ENCODE measurements at places on chromosomes 16 and 17.
A peak's percentile ranks its signal among the peaks of the same experiment; 100 is the strongest.

DNA sequence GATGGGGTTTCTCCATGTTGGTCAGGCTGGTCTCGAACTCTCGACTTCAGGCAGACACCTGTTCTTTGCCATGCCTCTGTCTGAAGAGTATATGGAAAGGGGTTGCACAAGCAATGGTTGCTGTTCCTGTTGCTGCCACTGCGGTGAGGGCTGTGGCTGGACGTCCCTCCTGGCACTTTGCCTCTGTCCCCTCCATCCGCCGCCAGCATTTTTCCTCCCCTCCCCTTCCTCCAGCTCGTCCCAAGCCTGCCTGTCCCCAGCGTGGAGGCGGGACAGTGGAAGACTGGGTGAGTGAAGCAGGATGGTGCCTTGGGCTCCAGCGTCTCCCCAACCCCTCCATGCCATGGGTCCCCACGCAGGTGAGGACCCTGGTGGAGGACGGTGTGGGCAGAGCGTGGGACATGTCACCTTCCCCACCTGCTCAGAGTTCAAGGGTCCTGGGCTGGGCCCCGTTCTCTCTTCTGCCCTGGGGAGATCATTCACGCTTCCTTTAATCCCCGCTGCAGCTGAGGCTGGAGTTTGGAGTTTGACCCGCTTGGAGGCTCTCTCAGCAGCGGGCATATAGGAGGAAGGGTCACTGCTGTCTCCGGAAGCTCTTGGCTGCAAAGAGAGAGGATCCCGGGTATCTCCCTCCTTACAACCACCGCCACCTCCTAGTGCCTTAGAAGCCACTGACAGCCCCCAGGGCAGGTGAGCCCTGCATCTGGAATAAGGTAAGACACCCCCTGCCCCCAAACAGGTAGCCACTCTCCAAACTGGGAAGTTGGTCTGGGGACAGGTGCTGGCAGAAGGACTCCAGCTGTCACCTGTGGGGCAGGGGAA, at the start of gene SLC5A11:
SLC5A11 (plus strand) TSS at position 238 of the 822 bp plus-strand sequence. CDS start 12,681 bp downstream, outside the sequence.
- no peak within 1 kb of the TSS for H3K4me3 ChIP-seq
- no peak within 1 kb of the TSS for H3K27ac ChIP-seq
- H3K27me3 ChIP-seq, result no peaks in the 10 kb centered on the region
- H3K36me3 ChIP-seq, result no peaks in the 10 kb centered on the region
- no peaks in the 10 kb centered on the region for H3K4me1 ChIP-seq

DNA sequence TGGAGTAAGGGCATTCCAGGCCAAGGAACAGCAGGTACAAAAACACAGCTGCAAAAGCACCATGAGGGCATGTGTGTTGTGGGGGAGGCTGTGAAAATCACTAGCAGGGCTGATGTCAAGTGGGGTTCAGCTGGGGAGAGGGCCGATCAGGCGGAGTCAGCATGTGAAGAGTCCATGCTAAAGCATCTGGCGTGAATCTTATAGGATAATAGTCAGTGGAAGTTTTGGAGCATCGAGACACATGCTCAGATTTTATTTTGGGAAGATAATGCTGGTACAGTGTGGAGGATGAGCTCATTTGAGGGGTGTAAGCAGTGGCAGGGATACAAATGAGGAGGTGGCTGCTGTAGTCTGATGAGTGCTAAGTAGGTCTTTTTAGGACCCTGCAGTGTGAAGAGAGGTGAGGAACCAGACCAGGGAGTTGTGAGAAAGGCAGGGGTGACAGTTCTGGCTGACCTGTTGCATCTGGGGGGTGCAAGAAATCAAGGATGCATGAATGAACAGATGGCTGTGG, 30.3 kb downstream of the MMD start:
- no peak overlapping the region for H3K4me3 ChIP-seq
- no peak overlapping the region for H3K27ac ChIP-seq
- peaks cover 16% of the 10 kb centered on the region for H3K4me1 ChIP-seq
- H3K36me3 ChIP-seq, result peaks cover 8% of the 10 kb centered on the region

DNA sequence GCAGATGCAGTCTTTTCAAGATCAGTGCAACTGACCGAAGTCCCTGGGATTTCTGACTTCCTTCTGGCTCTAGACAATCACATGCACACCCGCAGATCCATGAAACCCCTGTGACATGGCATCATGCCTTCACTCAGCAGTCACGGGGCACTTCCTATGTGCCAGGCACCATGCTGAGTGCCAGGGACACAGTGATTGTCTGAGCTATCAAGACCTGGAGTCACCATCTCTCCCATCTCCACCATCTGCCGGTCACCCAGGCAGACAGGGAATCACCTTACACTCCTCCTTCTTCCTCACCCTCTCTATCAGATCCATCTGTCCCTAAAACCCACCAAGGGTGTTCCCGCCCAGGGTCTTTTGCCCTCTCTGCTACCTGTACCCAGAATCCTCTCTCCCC, 5.3 kb downstream of the BEAN1 start:
- H3K27ac ChIP-seq, result no peak overlapping the region
- H3K27me3 ChIP-seq, result peaks cover 52% of the 10 kb centered on the region
- peaks cover 25% of the 10 kb centered on the region for H3K4me1 ChIP-seq
- DNase-seq, result no peak
- no peaks in the 10 kb centered on the region for H3K36me3 ChIP-seq

- no peaks in the 10 kb centered on the region for H3K27me3 ChIP-seq
- no peaks in the 10 kb centered on the region for H3K36me3 ChIP-seq
- H3K4me1 ChIP-seq, result no peaks in the 10 kb centered on the region
- no peak overlapping the region for H3K27ac ChIP-seq
- no peak overlapping the region for H3K4me3 ChIP-seq
Observed at GRCh38 chr17:17641621-17642409, 39.4 kb upstream of the RAI1 start.

GRCh38 chr16:20806168-20807050, at the start of the genes ERI2 and REXO5:
Gene ERI2 (minus strand): TSS chr16:20806472. CDS start chr16:20806430, 42 bp downstream.
Gene REXO5 (plus strand): TSS chr16:20806527. CDS start chr16:20806954, 427 bp downstream.
- H3K4me3 ChIP-seq, result peak within 1 kb of the TSS; percentile 78
- no peaks in the 10 kb centered on the region for H3K36me3 ChIP-seq
- peaks cover 9% of the 10 kb centered on the region for H3K4me1 ChIP-seq
- no peaks in the 10 kb centered on the region for H3K27me3 ChIP-seq
- peak; percentile 95 for DNase-seq

GRCh38 chr17:75380315-75380714, 25.2 kb downstream of the GRB2 start:
- H3K27me3 ChIP-seq, result no peaks in the 10 kb centered on the region
- H3K4me1 ChIP-seq, result peaks cover 3% of the 10 kb centered on the region
- no peak overlapping the region for H3K4me3 ChIP-seq
- no peak overlapping the region for H3K27ac ChIP-seq

DNA sequence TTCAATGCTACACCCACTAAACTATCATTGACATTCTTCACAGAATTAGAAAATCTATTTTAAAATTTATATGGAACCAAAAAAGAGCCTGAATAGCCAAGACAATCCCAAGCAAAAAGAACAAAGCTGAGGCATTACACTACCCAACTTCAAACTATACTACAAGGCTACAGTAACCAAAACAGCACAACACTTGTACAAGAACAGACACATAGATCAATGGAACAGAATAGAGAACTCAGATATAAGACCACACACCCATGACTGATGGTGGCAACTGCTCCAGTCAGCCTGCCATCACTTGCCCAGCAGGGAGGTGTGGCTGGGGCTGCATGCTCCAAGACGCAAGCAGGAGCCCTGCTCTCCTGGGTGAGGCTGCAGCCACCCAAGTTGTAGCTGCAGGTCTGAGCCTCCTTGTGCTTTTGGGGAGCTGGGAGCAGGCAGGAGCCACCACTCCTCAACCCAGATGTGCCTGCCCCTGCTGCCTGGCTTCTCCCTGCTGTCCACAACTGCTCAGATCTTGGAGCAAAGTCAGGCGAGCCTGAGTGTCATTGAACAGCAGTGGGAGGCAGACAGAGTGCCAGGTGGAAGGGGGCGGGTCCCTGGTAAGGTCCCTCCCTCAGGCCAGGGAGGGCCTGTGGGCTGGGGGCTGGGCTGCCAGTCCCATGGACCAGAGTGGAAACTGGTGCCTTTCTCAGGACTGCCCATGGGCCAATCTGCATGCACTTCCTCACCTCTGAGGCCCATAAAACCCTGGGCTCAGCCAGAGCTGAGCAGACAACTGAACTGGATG, 24.7 kb downstream of the SSH2 start:
- H3K27me3 ChIP-seq, result no peaks in the 10 kb centered on the region
- H3K27ac ChIP-seq, result no peak overlapping the region
- H3K4me3 ChIP-seq, result no peak overlapping the region
- no peak for DNase-seq
- no peaks in the 10 kb centered on the region for H3K4me1 ChIP-seq

DNA sequence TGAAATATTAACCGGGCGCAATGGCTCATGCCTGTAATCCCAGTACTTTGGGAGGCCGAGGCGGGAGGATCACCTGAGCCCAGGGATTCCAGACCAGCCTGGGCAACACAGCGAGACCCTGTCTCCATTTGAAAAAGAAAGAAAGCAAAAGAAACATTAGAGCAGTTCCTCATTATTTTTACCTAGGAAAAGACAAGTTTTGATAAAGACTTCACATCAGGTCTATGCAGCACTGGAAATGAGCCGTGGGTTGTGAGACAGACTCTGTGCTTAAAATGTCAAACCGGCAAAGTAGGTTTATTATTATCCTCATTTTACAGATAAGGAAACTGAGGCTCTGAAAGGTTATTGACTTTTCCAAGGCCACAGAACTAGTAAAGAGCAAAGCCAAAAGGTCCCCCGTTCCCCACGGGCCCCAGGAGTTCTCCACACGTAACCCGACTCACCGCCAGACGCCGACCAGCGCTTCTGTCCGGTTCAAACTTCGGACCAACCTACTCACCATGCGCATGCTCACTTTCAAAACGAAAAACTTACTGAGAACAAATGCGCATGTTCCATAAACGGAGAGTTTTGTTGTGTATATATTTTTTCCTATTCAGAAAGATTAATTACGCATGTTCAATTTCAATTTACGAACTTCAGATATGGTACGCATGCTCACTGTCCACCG, 356 bp downstream of the TUBD1 start:
- H3K27me3 ChIP-seq, result no peaks in the 10 kb centered on the region
- H3K4me3 ChIP-seq, result peak overlapping the region; percentile 83
- H3K36me3 ChIP-seq, result no peaks in the 10 kb centered on the region

GRCh38 chr17:48143629-48144028, 36.1 kb downstream of the SNX11 start:
- no peak for DNase-seq
- H3K27me3 ChIP-seq, result peaks cover 39% of the 10 kb centered on the region
- H3K36me3 ChIP-seq, result no peaks in the 10 kb centered on the region
- no peak overlapping the region for H3K4me3 ChIP-seq
- peaks cover 5% of the 10 kb centered on the region for H3K4me1 ChIP-seq

GRCh38 chr17:82204831-82205719, 7.6 kb downstream of the CCDC57 start:
- H3K36me3 ChIP-seq, result no peaks in the 10 kb centered on the region
- no peak overlapping the region for H3K27ac ChIP-seq
- H3K27me3 ChIP-seq, result no peaks in the 10 kb centered on the region
- H3K4me1 ChIP-seq, result no peaks in the 10 kb centered on the region

DNA sequence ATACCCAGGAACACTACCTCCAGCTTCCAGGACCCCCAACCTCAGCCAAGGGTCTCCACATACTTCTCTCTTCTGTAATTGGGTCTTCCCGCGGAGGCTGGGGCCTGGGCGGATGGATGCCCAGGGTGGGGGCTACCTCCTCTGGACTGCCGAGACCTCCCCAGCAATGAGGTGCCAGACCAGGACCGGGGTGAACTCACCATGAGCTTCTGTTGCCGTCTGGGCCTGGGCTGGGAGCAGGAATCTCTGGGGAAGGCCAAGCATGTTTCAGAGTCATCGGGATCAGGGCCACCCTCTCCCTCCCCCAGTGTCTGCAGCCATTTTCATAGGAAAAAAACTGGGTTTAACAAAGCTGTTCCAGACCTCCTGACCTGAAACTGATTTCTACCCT, 10.3 kb upstream of the BAHCC1 start:
- no peak for DNase-seq
- peaks cover 58% of the 10 kb centered on the region for H3K27me3 ChIP-seq
- no peak overlapping the region for H3K27ac ChIP-seq
- peaks cover 40% of the 10 kb centered on the region for H3K4me1 ChIP-seq
- no peak overlapping the region for H3K4me3 ChIP-seq

DNA sequence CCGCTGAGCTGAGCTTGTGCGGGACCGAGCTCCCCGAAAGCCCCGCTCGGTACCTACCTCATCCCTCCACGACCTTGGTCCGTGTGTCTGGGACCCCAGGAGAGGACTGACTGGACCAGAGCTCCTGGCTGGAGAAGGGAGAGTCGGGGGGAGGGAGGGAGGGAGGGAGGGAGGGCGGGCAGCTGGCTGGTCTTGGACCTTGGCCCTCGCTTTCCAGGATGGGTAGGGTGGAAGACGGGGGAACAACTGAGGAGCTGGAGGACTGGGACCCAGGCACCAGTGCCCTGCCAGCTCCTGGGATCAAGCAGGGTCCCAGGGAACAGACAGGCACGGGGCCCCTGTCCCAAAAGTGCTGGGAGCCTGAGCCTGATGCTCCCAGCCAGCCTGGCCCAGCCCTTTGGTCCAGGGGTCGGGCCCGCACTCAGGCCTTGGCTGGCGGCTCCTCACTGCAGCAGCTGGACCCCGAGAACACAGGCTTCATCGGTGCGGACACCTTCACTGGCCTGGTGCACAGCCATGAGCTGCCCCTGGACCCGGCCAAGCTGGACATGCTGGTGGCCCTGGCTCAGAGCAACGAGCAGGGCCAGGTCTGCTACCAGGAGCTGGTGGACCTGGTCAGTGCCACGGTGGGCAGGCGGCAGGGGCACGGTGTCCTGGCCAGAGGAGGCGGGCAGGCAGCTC, 553 bp downstream of the RHBDL1 start:
- H3K27ac ChIP-seq, result no peak overlapping the region
- no peak for DNase-seq
- peaks cover 17% of the 10 kb centered on the region for H3K27me3 ChIP-seq
- peaks cover 7% of the 10 kb centered on the region for H3K4me1 ChIP-seq

GRCh38 chr16:3810198-3810664, 70.3 kb downstream of the CREBBP start:
- no peak for DNase-seq
- H3K4me1 ChIP-seq, result peaks cover 18% of the 10 kb centered on the region
- no peak overlapping the region for H3K4me3 ChIP-seq
- H3K27me3 ChIP-seq, result no peaks in the 10 kb centered on the region

GRCh38 chr17:76088041-76088867, 9.3 kb downstream of the ZACN start:
- no peak overlapping the region for H3K4me3 ChIP-seq
- no peak overlapping the region for H3K27ac ChIP-seq
- H3K4me1 ChIP-seq, result no peaks in the 10 kb centered on the region

DNA sequence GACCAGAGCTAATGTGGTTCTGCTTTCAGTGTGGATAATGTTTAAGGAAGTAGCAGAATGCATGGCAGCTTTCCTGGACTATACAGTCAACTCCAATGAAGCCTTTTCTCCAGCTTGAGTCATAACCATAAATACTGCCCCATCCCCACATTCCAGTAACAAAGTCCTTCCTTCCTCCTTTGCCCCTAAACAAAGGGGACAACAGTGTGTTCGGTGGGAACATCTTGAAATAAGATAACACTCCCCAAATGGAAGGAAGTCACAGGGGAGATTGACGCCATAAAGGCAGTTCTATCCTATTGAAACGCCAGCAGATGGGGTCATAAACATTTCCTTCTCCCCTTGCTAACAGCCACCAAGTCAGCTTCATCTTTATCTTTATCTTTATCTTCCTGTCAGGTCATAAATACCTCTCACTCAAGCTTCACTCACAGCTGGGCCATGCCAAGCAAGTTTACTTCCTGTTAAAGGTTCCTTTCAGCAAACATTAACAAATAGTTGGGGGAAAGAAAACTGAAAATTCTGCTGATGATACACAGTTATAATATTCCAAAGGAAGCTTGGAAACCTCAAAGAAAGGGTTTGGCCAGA, 136.7 kb downstream of the SNX11 start:
- no peak overlapping the region for H3K27ac ChIP-seq
- H3K27me3 ChIP-seq, result peaks cover 4% of the 10 kb centered on the region
- DNase-seq, result no peak
- no peak overlapping the region for H3K4me3 ChIP-seq

- H3K4me3 ChIP-seq, result no peak overlapping the region
- H3K36me3 ChIP-seq, result peaks cover 14% of the 10 kb centered on the region
Observed at GRCh38 chr16:71927787-71928186, 32.5 kb downstream of the IST1 start.
